ENCODE measurements at places on chromosomes 5 and 9.

DNA sequence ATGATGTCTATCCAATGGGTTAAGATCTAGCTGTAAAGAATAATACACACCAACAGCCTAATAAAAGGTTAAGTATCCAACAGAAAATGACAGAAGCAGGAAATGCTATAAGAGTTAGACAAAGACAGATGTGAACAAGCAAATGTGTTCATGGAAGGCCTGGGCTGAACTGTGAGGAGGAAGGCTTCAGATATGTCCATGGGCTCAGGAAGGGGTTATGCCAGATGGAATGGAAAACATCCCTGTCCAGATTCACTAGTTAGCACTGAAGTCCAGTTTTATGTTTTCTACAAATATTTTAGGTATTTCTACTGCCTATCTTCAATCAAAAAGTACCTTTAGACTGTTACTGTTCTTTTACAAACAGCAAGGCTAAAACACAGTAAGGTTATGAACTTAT, 27.1 kb downstream of the ERAP1 start:
- no peak for DNase-seq

- no peak for DNase-seq
Observed at GRCh38 chr5:153569036-153569435, 78.6 kb downstream of the GRIA1 start.

- DNase-seq, result peak; percentile 43
Observed at GRCh38 chr9:109497226-109498153, 617 bp downstream of the PTPN3 start.

GRCh38 chr9:76370396-76371023, 23.7 kb downstream of the RFK start:
- no peak for DNase-seq

- no peak for DNase-seq
Observed at GRCh38 chr9:127493592-127494303, 42.4 kb downstream of the LRSAM1 start.

DNA sequence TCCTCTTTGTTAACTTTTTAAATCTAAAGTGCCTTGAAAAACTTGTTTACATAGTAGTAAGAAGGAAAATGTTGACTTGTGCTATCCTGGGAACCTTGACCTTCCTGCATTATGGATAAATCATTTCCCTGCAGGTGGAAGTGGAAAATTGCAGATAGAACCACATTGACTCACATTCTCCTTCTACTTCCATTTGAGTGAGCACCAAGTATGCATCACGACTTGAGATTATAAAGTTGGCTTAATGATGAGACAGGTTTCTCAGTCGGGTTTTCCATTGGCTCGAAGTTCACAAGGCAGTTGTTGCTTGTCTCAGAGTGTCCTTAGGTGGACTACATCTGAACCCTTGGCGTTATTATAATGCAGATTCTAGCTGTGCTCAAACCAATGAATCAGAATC, 39.9 kb downstream of the DOCK8 start:
- DNase-seq, result no peak

- no peak for DNase-seq
Observed at GRCh38 chr5:151184316-151185042, 26.9 kb upstream of the ANXA6 start.

DNA sequence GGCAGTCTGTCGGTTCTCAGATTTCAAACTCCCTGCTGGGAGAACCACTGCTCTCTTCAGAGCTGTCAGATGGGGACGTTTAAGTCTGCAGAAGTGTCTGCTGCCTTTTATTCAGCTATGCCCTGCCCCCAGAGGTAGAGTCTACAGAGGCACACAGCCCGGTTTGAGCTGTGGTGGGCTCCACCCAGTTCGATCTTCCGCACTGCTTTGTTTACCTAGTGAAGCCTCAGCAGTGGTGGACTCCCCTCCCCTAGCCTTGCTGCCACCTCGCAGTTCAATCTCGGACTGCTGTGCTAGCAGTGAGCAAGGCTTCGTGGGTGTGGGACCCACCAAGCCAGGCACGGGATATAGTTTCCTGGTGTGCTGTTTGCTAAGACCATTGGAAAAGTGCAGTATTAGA, 8.0 kb downstream of the SLC27A6 start:
- DNase-seq, result no peak

- peak; percentile 64 for DNase-seq
Observed at GRCh38 chr5:40688127-40688761, 8.5 kb downstream of the PTGER4 start.

DNA sequence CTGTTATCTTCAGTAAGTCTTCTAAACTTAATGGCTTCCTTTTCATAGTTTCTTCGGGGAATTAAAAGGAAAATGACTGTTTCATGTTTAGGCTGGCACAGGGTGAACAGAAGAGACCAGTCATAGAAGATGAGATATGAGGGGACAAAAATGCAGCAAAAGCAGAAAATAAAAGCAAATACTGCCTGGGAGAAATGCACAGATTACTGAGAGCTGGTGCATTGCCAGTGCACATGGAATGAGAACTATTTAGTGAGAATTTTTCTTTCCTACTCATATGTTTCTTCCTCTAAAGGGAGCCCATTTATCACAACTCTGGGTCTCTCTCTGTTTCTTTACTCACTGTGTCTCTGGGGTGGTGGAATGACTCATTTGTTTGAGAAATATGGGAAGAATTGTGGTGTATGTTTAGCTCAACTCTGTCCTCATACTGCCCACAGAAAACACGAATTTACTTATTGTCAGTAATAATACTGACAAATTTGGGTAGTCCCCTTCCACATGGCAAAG, 25.9 kb upstream of the ANKRD55 start:
- no peak for DNase-seq

GRCh38 chr9:1490341-1491232, 440.4 kb downstream of the DMRT2 start:
- no peak for DNase-seq

Measured in COR-L47 (cell line).